ENCODE measurements at places on chromosomes 4 and X.
A peak's percentile ranks its signal among the peaks of the same experiment; 100 is the strongest.

- DNase-seq = no peak
These were observed 31.5 kb downstream of the TEC start for GRCh38 chr4:48237996-48238645.

- peak; percentile 15 for DNase-seq
These were observed 57.8 kb upstream of the XAGE1B start for GRCh38 chrX:52574416-52575275.

GRCh38 chr4:76716658-76717057 is 181.3 kb downstream of the SOWAHB start:
- DNase-seq = no peak

- no peak for DNase-seq
These were observed 243.6 kb downstream of the ANK2 start for GRCh38 chr4:113293043-113293560.

GRCh38 chr4:184255871-184256642 is 38.4 kb upstream of the ENPP6 start:
- DNase-seq = no peak

DNA sequence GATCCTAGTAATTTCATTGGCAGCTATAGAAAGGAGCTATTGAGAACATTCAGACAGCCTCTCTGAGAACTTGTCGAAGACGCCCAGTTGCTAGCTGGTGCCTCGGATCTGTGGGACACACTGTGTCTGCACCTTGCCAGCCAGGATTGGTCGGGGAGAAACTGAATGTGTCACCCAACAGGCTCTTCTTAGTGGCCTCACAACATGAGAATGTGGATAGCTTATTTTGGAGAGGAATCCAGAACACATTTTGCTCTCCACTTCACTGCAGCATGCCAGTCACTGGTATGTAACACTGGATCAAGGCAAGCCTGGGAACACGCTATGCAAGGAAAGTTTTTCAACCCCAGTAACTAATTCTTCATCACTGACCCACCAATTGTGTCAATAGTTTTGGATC is 89.5 kb upstream of the TRPC3 start:
- DNase-seq = no peak

- DNase-seq = no peak
These were observed 115.2 kb upstream of the KIT start for GRCh38 chr4:54542540-54543041.

DNA sequence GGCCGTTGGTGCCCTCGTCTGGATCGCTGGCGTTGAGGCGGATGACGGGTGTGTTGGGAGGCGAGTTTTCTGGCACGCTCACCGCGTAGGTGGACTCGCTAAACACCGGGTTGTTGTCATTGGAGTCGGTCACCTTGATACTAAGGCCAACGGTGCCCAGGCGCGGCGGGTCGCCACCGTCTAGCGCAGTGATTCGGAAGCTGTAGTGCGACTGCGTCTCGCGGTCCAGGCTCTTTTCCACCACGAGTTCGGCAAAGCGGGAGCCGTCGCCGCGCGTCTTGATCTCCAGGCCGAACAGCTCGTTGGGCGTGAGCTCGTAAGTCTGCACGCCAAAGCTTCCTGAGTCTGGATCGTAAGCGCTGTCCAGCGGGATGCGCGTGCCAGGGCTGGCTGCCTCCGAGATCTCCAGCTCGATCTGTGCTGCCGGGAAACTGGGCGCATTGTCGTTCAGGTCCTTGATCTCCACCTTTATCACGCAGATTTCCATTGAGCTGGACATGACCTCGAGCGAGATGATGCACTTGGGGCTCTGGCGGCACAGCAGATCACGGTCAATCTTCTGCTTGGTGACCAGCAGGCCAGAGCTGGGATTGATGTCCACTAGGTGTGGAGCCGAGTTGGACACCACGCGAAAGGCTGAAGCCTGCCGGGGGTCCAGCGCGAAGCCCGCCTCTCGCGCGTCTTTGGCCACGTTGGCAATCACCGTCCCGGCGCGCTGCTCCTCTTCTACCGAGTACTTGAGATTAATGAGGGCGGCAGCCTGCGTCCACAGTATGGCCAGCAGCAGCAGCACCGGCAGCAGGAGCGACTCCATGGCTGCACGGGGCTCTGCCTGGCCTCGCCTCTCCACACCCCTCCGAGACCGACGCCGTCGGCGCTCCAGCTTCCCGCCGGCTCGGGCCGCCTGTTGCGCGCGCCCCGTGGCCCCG is 2.0 kb downstream of the PCDH19 start:
- DNase-seq = no peak

- DNase-seq = no peak
These were observed 139.3 kb downstream of the GPR143 start for GRCh38 chrX:9626379-9626778.

DNA sequence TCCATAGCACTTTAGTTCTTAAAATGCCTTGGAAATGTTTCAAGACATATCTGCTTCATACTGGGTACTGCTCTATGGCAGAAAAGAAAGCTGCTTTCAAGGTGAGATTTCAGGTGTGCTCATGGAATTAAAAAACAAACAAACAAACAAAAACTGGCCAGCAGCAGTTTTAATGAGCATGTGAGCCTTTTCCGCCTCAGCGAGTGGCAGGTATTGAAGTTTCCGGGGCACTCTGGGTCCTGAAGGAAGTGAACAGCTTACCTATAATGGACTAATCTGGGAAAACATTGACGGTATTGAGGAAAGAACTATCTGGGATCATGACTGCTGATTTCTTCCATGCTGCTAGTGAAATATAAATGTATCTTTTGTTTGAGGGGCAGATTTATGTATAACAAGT is 194.6 kb downstream of the MAML3 start:
- DNase-seq = no peak

GRCh38 chrX:125507119-125507518 is 187.4 kb downstream of the TEX13C start:
- no peak for DNase-seq

GRCh38 chrX:65674204-65674893 is 6.9 kb downstream of the MSN start:
- no peak for DNase-seq

DNA sequence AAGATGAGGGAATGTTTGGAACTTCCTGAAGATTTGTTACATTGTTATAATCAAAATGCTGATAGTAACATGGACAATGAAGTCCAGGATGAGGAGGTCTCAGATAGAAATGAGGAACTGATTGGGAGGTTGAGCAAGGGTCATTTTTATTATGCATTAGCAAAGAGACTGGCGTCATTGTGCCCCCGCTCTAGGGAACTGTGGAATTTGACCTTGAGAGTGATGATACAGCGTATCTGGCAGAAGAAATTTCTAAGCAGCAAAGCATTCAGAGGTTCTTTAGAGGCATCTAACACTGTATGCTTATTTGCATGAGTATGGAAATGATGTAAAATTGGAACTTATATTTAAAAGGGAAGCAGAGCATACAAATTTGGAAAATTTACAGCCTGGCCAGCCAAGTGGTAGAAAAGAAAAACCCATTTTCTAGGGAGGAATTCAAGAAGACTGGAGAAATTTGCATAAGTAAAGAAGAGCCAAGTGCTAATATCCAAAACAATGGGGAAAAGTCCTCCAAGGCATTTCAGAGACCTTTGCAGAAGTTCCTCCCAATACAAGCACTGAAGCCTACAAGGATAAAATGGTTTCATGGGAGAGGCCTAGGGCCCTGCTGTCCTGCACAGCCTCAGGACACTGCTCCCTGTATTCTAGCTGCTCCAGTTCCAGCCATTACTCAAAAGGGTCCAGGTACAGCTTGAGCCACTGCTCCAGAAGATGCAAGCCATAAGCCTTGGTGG is 483.0 kb upstream of the NDST4 start:
- DNase-seq = no peak

GRCh38 chrX:100512471-100512870 is 72.3 kb upstream of the TNMD start:
- DNase-seq = no peak

GRCh38 chrX:17183566-17183965 is 191.4 kb upstream of the NHS start:
- no peak for DNase-seq

GRCh38 chr4:9994246-9994847 is 26.9 kb downstream of the SLC2A9 start:
- DNase-seq = no peak

- no peak for DNase-seq
These were observed 2.7 kb downstream of the GASK1B start for GRCh38 chr4:158169931-158170690.

DNA sequence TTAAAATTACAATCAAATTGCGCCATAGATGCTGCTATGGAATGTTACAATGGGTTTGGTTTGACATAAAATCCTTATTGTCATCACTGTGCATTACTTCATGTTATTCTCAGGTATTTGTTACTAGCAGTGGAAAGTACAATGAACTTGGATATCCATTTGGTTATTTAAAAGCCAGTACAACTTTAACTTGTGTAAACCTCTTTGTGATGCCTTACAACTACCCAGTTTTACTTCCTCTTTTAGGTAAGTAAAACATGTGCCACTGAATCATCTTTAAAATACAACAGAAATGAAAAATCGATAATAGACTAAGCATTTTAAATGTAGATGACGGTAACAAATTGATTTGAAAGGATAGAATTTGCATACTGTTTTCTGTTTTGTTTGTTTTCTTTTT is 35.6 kb downstream of the INTS6L start:
- no peak for DNase-seq

- no peak for DNase-seq
These were observed 866 bp upstream of the EMD start for GRCh38 chrX:154378059-154378798.

GRCh38 chrX:40320819-40321218 is 223.1 kb upstream of the BCOR start:
- no peak for DNase-seq

- no peak for DNase-seq
These were observed 29.7 kb upstream of the LCORL start for GRCh38 chr4:18051281-18051680.
